ENCODE measurements at places on chromosomes 11 and 22. TPM values are rescaled to one million over a fixed set of nuclear protein-coding genes. Genes with fewer than 3 reads are reported as not detected.

EHF gene
- total RNA-seq: 289 TPM

DTX4 gene
- total RNA-seq: 54.7 TPM

DNA sequence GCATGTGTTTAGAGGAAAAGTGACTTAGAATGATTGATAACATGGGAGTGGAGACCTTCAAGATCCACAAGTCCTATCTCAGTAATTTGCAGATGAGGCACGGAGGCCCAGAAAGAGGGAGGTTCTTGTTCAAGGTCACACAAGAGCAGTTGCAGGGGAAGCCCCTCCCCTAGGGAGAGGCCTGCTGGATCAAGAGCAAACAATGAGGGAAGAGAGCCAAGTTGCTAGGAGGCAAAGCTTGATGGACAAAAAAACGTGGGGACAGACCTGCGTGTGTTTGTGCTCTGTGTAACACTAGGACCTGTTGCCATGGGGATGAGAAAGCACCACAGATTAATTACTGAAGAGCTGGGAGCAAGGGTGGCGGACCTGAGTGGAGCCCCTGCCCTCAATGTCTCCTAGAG, 6.4 kb upstream of the MFRP start:
- no peak for DNase-seq
- H3K27ac ChIP-seq: no peak overlapping the region
- H3K4me3 ChIP-seq: no peak overlapping the region
- no peaks in the 10 kb centered on the region for H3K36me3 ChIP-seq
- H3K4me1 ChIP-seq: no peaks in the 10 kb centered on the region
- no peaks in the 10 kb centered on the region for H3K27me3 ChIP-seq

DNA sequence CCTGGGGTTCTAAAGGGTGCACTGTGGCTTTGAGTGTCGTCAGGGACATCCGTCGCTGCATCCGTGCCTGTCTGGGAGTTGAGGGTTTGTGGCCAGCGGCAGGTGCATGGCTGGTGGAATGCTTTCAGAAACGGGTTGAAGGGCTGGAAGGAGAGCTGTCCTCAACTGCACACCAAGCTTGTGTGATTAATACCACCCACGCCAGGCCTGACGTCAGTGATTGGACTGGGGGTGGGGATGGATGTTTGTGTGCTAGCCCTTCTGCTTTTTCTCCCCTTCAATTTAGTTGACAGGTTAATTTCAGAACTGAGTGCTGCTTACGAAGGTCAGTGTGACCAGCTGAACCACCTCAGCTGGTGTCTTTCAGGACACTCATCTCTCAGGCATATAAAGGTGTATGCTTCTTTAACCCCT, 3.2 kb upstream of the GAB2 start:
- H3K4me1 ChIP-seq: no peaks in the 10 kb centered on the region
- H3K27me3 ChIP-seq: no peaks in the 10 kb centered on the region
- no peaks in the 10 kb centered on the region for H3K36me3 ChIP-seq
- DNase-seq: no peak

GRCh38 chr22:17446698-17447097, 77.4 kb downstream of the CECR2 start:
- no peaks in the 10 kb centered on the region for H3K36me3 ChIP-seq
- no peaks in the 10 kb centered on the region for H3K4me1 ChIP-seq
- H3K27ac ChIP-seq: no peak overlapping the region
- DNase-seq: no peak
- no peak overlapping the region for H3K4me3 ChIP-seq

FHIP1B gene
- 84.6 TPM for total RNA-seq

POLR2L gene
- total RNA-seq: 77.4 TPM

Measured in colonic mucosa (tissue), 4 donors.